Neural crest cell (in vitro differentiated cells): ENCODE measurements at places on chromosomes 3 and 15.

GRCh38 chr3:123036352-123037014 lies 8.9 kb upstream of the SEMA5B start:
- no peak for DNase-seq

GRCh38 chr15:98875309-98875708 lies 132.3 kb downstream of the PGPEP1L start:
- DNase-seq: no peak

- no peak for DNase-seq
These were observed 62.1 kb upstream of the WNT5A start for GRCh38 chr3:55549177-55549576.

GRCh38 chr3:151016478-151016795 lies 43.9 kb upstream of the CLRN1 start:
- DNase-seq: no peak

DNA sequence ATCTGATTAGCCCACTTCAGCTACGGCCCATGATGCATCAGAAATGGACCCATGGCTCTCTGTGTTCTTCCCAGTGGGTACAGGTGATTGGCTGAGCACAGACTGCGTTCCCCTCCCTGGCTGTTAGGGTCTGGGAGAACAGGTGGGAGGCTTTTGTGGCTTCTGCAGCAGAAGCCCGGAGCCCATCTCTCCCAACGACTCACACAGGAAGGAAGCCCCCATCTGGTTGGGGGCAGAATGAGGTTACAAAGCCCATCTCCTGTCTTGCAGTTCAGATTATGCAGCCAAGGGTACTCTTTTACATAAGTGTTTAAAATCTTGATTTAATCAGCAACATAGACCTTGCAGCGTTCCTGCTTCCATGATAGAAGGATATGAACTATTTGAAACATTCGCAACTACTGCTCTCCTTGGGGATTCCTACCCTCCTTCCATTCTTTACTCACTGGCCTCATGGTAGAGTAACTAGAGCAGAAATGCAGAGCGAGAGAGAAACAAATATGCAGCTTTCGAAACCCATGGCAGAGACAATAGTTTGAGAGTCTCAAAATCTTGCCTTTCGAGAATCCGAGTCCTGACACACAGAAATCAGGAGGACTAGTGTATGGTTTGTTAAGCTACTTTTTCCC lies 291.3 kb downstream of the TLE3 start:
- DNase-seq: no peak

DNA sequence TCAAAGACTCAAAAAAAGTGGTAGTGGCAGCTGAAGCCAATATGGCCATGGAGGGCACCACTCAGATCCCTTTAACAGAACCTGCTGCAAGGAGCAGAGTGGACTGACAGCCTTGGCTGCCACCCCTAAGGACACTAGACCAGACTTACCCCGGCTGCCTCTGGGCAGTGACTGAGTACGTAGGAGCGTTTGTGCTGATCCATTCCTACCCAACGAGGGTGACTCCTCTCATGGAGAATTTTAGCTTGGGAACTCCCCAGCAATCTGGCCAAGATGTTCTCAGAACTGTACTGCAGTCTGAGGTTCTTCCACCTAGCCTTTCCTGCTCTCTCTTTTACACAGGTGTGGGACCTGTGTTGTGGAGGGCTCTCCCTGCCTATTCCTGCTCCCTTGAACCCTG lies 22.1 kb downstream of the CLEC3B start:
- DNase-seq: no peak

GRCh38 chr15:78997981-78998499 lies 53.2 kb upstream of the CTSH start:
- DNase-seq: no peak

DNA sequence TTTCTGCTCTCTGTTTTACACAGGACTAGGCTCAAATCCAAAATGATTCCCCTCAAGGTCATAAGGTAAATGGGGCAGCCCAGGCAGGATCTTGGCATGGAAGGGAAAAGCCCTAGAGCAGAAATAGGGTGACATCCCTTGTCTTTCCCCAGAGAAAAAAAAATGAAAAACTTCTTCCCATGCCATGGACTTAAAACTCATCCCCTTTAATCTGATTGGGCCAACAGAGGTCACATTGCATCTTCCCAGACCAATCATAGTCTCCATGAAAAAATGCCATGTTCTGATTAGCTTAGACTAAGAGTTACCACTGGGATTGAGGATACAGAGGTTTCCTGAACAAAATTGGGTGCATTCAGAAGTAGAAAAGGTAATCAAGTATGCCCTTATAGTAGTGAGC lies 241.3 kb upstream of the LRTM1 start:
- DNase-seq: no peak

DNA sequence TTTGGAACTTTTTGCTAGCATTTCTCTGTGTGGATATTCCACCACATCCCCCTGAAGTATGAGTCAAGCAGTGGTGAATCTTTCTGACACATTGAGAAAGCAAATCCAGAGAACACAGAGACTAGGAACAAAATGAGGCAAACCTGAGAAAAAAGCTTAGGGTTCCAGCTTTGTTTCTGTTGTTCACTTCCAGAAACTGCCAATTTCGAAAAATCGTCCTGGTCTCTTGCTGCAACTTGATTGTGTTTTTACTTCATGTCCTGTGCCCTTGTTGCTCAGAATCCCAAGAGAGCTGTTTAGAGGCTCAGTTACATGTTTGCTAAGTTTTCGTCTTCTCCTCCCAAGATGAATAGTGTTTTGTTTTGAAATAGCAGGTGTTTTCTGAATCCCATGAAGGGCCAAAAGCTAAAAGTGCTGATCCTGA lies 13.7 kb downstream of the MAP2K1 start:
- no peak for DNase-seq

DNA sequence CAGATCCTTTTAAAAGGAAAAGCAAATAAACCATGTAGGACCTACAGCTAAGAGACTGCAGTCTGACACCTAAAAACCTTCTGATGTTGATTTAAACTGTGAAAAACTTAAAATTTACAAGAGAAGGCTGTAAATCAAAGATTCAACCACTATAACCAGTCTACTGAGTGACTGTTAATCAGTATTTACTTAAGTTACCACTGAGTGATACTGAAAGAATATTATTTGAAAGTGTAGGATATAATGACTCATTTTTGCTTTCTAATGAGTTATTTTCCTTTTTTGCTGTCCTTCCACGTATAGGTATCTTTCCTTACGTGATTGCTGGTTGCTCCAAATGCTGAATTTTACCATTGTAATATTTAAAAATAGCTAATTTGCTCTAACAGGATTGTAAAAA lies 44.6 kb downstream of the RFX7 start:
- no peak for DNase-seq

GRCh38 chr3:51974963-51975851 lies at the start of gene ABHD14A:
Gene ABHD14A (plus strand): TSS chr3:51975064. CDS start chr3:51975136, 72 bp downstream.
- DNase-seq: no peak

DNA sequence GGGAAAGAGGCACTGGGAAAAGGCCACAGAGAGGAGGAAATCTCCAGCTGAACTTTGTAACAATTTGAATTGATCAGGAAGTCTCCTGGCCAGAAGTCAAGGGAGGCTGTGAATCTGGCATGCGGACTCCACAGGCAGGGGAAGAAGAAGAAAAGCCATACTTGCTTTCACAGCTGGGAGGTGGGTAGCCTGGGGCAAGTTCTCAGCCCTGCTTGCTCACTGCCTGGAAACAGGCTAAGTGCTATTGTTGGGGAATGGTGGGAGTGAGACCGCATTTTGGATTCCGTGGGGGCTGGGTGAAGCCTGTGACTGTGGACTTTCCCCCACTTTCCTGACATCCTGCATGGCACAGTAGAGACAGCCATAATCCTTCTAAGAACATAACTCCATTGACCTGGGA lies 168.8 kb upstream of the CD96 start:
- no peak for DNase-seq

DNA sequence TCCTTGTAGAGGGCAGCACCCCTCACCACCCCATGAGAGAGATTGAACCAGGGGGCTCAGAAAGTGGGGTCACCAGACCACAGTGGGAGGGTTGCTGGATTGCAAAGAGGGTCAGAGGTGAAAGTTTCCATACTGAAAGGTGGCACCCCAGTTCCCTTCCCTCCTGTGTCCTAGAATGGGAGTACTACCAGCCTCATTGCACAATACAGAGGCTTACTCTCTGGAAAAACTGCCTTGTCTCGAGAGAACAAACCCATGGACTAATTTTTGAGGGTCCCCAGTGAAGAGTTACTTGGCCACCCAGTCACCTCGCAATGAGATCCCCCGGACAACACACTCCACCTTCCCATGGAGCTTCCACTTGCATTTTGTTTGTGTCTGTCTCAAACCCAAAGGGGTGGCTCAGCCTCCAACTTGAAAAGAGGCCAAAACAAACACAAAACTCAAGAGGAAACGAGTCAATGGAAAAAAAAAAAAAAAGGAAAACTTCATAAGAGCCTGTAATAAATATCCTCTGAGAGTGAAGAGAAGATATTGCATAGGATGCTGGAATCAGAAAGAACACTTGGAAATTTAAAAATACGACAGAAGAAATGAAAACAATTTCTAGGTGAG lies 18.6 kb downstream of the MESP2 start:
- no peak for DNase-seq

DNA sequence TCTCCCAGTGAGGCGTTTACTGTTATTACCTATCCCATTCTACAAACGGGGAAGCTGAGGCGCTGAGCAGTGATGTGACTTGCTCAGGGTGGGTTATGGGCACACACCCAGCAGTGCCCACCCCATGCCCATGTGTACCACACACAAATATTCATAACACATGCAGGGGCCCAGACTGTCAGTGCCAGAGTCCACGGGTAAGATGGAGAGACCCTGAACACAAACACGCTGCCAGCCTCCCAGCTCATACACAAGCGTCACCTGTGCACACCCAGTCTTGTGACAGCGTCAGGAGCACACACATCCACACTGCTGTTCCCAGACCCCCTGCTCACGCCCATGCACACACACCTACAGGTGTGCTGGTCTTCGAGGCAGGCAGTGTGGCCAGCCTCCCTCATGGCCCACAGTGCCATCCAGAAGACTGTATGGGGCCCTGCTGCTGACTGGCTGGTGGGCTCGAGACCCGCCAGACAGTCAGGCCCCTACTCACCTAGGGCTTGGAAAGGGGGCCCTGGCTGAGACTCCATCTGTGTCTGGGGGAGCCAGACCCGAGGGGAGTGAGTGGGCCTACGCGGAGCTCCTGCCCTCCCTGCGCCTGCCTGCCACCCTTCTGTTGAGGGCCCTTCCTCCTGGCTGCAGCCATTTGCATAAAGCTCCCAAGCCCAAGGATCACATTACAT lies 39.4 kb downstream of the DNAJB8 start:
- no peak for DNase-seq

DNA sequence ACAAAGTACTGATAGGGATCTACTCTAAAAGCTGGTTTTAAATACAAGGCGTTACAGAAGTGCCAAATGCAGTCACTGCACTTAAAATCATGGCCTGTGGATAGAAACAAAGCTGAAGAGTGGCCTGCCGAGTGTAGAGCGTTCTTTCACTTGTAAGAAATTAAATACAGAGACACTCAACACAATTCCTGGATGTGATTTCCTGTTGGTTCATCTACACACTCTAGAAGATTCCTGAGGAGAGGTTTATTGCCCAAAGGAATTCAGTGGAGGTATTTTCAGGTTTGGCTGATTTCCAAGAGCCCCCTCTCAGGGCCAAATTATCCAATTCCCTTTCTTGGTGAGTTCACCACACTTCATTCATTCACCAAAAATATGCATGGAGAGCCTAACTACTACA lies 200.3 kb upstream of the IL12A start:
- no peak for DNase-seq

- DNase-seq: no peak
These were observed 167.6 kb downstream of the ECT2 start for GRCh38 chr3:172918165-172918564.

DNA sequence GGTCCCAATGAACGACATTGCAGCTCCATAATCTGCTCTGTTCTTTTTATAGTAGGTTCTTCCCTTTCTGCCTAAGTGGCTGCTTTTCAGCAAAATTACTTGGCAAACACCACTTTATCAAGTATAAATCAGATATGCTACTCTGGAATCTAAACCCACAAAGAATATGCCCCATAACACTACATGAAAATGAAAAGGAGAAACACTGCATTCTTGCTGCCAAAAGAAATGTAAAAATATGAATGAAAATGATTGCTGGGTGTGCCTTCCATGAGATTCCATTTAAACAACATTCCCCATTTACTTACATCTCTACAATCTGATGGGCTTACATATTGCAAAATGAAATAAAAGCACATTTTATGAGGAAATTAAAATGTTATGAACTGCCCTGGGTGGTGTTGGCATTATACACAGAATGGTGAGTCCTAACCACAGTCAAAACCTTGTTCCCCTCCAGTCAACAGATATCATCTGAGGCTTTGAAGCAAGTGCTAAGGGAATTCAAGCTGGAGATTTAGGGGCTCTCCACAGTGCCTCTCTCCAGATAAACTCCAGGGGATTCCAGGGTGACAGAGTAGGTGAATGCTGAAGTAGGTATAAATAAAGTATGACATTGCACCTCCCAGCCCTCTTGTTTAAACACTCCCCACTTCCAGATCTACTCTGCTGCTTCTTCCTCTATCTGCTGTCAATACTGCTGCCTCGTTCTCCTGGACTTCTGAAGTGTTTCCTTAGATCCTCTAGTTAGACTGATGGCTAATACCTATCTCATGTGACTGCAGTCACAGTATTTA lies 136.5 kb downstream of the RORA start:
- no peak for DNase-seq

DNA sequence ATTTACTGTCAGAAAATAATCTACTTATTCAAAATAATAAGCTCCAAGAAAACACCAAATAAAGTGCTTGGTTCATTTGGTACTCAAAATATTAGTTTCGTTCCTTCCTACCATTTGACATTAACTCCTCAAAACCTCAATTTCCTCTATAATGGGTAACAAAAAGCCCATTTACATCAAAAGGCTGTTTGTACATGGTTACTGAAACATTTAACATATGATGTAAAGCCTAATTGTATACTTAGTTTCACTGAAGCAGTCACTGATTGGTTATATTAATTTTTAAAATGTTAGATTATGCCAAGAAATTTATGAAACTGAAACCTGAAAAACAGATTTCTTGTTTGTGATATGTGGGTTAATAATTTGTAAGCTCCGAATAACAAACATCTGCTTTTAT lies 14.7 kb downstream of the XRN1 start:
- no peak for DNase-seq

GRCh38 chr3:188537606-188538005 lies 383.6 kb downstream of the LPP start:
- DNase-seq: no peak

- no peak for DNase-seq
These were observed 242.1 kb downstream of the THSD4 start for GRCh38 chr15:71357321-71357732.

- no peak for DNase-seq
These were observed 57.0 kb upstream of the NR2F2 start for GRCh38 chr15:96273317-96274086.

- no peak for DNase-seq
These were observed 60.9 kb upstream of the TSC22D2 start for GRCh38 chr3:150346981-150347863.

- no peak for DNase-seq
These were observed 1.3 kb downstream of the SACM1L start for GRCh38 chr3:45690336-45691035.
